ENCODE measurements at places on chromosomes 1 and 21. TPM values are rescaled to one million over a fixed set of nuclear protein-coding genes. Genes with fewer than 3 reads are reported as not detected.
A peak's percentile ranks its signal among the peaks of the same experiment; 100 is the strongest.

- H3K4me3 ChIP-seq: no peak overlapping the region
- no peaks in the 10 kb centered on the region for H3K27me3 ChIP-seq
- no peak overlapping the region for H3K27ac ChIP-seq
- H3K36me3 ChIP-seq: no peaks in the 10 kb centered on the region
- no peak for DNase-seq
Measured at GRCh38 chr1:202323731-202324130, 18.0 kb downstream of the UBE2T start.

GRCh38 chr1:214990619-214991018 lies 91.9 kb upstream of the KCNK2 start:
- no peaks in the 10 kb centered on the region for H3K27me3 ChIP-seq
- no peak overlapping the region for H3K4me3 ChIP-seq
- no peak overlapping the region for H3K27ac ChIP-seq
- H3K36me3 ChIP-seq: no peaks in the 10 kb centered on the region
- no peaks in the 10 kb centered on the region for H3K4me1 ChIP-seq

- no peak for DNase-seq
- no peaks in the 10 kb centered on the region for H3K27me3 ChIP-seq
- no peaks in the 10 kb centered on the region for H3K4me1 ChIP-seq
- no peaks in the 10 kb centered on the region for H3K36me3 ChIP-seq
Measured at GRCh38 chr1:190003376-190003775, 474.3 kb downstream of the BRINP3 start.

DNA sequence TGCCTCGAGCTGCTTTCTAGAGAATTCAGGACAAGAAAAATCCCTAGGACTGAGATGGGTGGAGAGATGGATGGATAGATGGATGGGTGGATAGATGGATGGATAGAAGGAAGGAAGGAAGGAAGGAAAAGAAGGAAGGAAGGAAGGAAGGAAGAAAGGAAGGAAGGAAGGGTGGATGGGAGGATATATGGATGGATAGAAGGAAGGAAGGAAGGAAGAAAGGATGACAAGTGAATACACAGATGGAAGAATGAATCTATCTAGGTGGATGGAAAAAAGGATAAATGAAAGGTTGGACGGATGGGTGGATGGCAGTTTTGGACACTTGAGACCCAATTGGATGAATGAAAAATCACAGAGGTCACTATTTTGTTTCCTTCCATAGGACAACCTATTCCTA lies 120.4 kb upstream of the KAZN start:
- no peaks in the 10 kb centered on the region for H3K36me3 ChIP-seq
- H3K27me3 ChIP-seq: peaks cover 7% of the 10 kb centered on the region
- H3K4me3 ChIP-seq: no peak overlapping the region
- no peak overlapping the region for H3K27ac ChIP-seq
- H3K4me1 ChIP-seq: no peaks in the 10 kb centered on the region
- no peak for DNase-seq

GRCh38 chr1:236848274-236848923 lies 53.3 kb downstream of the MTR start:
- no peaks in the 10 kb centered on the region for H3K4me1 ChIP-seq
- no peak for DNase-seq
- H3K4me3 ChIP-seq: no peak overlapping the region
- peaks cover 37% of the 10 kb centered on the region for H3K36me3 ChIP-seq
- H3K27me3 ChIP-seq: no peaks in the 10 kb centered on the region

- DNase-seq: no peak
- H3K27me3 ChIP-seq: no peaks in the 10 kb centered on the region
- peaks cover 1% of the 10 kb centered on the region for H3K36me3 ChIP-seq
Measured at GRCh38 chr1:19884312-19884711, 2.1 kb downstream of the OTUD3 start.

DNA sequence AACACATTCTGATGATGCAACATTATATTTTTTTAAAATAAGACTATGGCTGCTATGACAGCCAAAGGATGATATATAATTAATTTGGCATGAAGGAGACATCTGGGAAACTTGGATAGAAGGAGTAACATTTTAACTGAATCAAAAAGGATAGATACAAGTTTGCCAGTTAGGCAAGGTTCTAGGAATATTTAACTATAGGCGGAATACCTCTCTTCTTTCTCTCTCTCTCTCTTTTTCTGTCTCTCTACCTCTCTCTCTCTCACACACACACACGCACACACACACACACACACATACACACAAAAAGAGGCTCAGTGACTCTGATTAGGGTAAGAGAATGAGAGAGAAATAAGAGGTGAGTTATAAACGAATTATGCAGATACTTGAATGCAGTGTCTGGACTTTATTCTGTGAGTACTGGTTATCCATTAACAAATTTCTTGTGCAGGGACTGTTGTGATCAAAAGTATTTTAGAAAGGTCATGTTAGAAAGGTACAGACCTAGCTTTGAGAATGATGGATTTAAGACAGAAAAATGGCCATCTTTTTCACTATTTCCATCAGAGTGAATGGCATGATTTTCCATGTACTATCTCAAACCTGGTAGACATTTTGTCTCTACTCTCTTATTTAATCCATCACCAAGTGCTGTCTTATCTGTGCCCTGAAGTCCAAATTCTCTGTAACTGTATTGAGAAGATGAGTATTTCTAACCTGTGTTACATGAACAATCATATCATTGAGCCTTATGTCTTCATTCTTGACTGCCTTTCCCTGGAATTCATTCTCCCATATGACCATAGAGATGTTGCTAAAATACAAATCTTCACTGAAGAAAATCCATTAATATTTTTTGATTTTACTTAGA lies 1106.9 kb upstream of the ADGRL4 start:
- no peaks in the 10 kb centered on the region for H3K27me3 ChIP-seq
- no peaks in the 10 kb centered on the region for H3K4me1 ChIP-seq
- H3K27ac ChIP-seq: no peak overlapping the region
- H3K36me3 ChIP-seq: no peaks in the 10 kb centered on the region
- no peak overlapping the region for H3K4me3 ChIP-seq
- DNase-seq: no peak

- no peak overlapping the region for H3K4me3 ChIP-seq
- peaks cover 2% of the 10 kb centered on the region for H3K27me3 ChIP-seq
- peaks cover 50% of the 10 kb centered on the region for H3K4me1 ChIP-seq
- no peak for DNase-seq
- H3K27ac ChIP-seq: peak overlapping the region; percentile 17
Measured at GRCh38 chr1:182716740-182717720, 32.6 kb upstream of the RGS8 start.

- no peak overlapping the region for H3K27ac ChIP-seq
- no peaks in the 10 kb centered on the region for H3K36me3 ChIP-seq
- H3K4me3 ChIP-seq: no peak overlapping the region
- H3K4me1 ChIP-seq: no peaks in the 10 kb centered on the region
Measured at GRCh38 chr21:40120940-40121575, 253.8 kb downstream of the PCP4 start.

GRCh38 chr1:4305526-4306301 lies 348.7 kb upstream of the AJAP1 start:
- DNase-seq: no peak
- H3K4me3 ChIP-seq: no peak overlapping the region
- no peaks in the 10 kb centered on the region for H3K4me1 ChIP-seq
- H3K27me3 ChIP-seq: no peaks in the 10 kb centered on the region
- no peaks in the 10 kb centered on the region for H3K36me3 ChIP-seq
- no peak overlapping the region for H3K27ac ChIP-seq

DNA sequence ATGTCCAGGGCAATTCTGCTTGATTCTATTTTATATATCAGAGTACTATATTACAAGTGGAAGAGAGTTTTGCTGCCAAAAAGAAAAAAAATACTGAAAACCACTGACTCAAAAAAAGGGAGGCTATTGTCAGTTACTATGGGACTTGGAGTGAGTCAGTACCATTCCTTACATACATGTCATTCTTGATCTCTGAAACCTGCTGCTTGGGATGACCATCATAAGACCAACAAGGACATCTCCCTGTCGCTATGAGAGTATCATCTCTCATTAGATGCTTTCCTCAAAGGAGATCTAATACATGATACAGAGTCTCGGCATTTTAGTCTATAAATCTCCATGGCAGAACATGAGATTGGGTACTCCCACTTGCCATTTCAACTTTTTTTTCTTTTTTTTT lies 11.8 kb upstream of the INPP5B start:
- H3K36me3 ChIP-seq: peaks cover 41% of the 10 kb centered on the region
- H3K27me3 ChIP-seq: no peaks in the 10 kb centered on the region
- H3K4me1 ChIP-seq: no peaks in the 10 kb centered on the region
- DNase-seq: no peak
- H3K4me3 ChIP-seq: no peak overlapping the region
- no peak overlapping the region for H3K27ac ChIP-seq

GRCh38 chr1:218365226-218365999 lies 20.3 kb downstream of the TGFB2 start:
- peaks cover 7% of the 10 kb centered on the region for H3K27me3 ChIP-seq
- no peak overlapping the region for H3K4me3 ChIP-seq

GRCh38 chr21:31176725-31177124 lies 138.4 kb upstream of the KRTAP19-8 start:
- H3K27me3 ChIP-seq: no peaks in the 10 kb centered on the region
- H3K36me3 ChIP-seq: peaks cover 60% of the 10 kb centered on the region
- peak; percentile 48 for DNase-seq
- peak overlapping the region; percentile 25 for H3K4me3 ChIP-seq
- H3K4me1 ChIP-seq: peaks cover 81% of the 10 kb centered on the region

DNA sequence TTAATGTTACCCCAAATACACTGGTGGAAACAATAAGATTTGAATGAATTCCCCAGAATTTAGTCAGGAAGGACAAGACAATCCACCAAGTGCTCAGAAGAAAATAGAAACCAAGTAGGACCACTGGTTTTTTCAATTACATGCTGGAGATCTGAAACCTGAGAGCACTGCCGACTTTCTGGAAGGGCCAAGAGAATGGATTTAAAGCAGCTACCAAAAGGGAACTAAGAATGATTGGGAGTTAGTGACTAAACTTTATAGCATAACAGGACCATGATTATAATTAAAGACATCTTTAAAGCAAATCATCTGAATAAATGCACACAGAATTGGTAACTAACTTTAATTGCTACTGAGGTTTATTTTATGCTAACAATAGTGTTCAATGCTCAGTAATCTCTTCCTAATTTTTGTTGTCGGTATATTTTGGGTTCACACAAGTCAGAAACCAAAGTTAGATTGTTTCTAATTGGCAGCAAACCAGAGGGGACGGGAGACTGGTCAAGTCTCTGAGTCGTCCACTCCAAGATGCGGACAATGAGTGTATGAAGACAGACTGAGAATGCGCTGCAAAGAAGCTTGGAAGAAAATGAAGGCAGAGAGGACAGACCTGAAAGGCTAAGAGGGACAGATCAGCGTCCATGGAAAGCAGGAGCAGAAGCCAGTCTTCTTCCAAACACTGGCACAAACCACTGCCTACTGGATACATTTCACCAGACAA lies 2.3 kb upstream of the RGS13 start:
- H3K4me1 ChIP-seq: peaks cover 3% of the 10 kb centered on the region
- peaks cover 9% of the 10 kb centered on the region for H3K27me3 ChIP-seq
- H3K27ac ChIP-seq: no peak overlapping the region
- no peak overlapping the region for H3K4me3 ChIP-seq
- no peaks in the 10 kb centered on the region for H3K36me3 ChIP-seq
- no peak for DNase-seq

DNA sequence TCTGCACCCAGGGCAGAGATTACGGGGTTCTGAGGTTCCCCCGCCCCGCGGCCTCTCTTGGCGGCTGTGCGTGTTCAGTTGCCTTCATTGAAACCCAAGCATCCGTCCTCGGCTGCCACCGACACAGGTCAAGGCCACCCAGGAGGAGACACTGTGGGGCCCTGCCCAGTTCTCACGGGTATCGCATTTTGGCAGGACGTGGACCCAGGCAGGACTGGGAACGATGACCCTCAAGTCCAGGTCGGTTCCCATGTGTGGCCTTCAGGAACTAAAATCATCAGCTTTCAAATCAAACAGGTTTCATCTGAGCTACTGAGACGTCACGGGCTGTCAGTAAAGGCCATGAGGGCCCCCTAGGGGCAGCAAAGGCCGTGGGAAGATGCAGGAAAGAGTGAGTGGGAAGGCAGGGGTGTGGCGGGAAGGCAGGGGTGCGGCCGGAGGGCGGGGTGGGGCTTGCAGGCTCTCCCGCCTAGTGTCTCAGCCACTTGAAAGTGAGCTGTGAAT lies 7.0 kb upstream of the C1orf174 start:
- no peak overlapping the region for H3K4me3 ChIP-seq
- H3K4me1 ChIP-seq: peaks cover 22% of the 10 kb centered on the region
- H3K27me3 ChIP-seq: no peaks in the 10 kb centered on the region
- H3K36me3 ChIP-seq: no peaks in the 10 kb centered on the region
- peak; percentile 72 for DNase-seq
- H3K27ac ChIP-seq: no peak overlapping the region

GRCh38 chr1:198966519-198966918 lies 327.7 kb downstream of the PTPRC start:
- no peak for DNase-seq
- no peaks in the 10 kb centered on the region for H3K27me3 ChIP-seq
- peaks cover 9% of the 10 kb centered on the region for H3K36me3 ChIP-seq
- no peak overlapping the region for H3K4me3 ChIP-seq
- no peak overlapping the region for H3K27ac ChIP-seq

- no peak for DNase-seq
- H3K36me3 ChIP-seq: peaks cover 7% of the 10 kb centered on the region
- H3K4me3 ChIP-seq: no peak overlapping the region
- no peaks in the 10 kb centered on the region for H3K27me3 ChIP-seq
Measured at GRCh38 chr1:28412731-28413130, 43.2 kb downstream of the PHACTR4 start.

DNA sequence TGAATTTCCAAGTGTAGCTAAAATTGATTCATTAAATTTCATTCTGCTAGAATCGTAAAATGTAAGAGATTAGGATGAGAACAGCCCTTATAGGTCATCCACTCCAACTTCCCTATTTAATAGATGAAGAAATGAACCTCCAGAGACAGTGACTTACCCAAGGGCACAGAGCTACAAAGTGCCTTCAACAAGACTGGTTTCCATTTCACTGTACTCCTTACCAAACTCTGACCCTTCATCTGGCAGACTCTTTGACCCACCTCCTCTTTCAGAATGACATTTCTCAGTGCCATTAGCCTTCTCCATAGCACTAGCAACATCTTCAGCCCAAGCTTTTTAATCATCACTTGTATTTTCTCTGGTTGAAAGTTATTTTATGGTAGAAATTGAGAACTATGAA lies 161.3 kb downstream of the NEK7 start:
- peaks cover 3% of the 10 kb centered on the region for H3K4me1 ChIP-seq
- H3K36me3 ChIP-seq: peaks cover 25% of the 10 kb centered on the region
- no peak overlapping the region for H3K4me3 ChIP-seq
- peak overlapping the region; percentile 38 for H3K27ac ChIP-seq
- no peaks in the 10 kb centered on the region for H3K27me3 ChIP-seq

- no peaks in the 10 kb centered on the region for H3K4me1 ChIP-seq
- no peaks in the 10 kb centered on the region for H3K36me3 ChIP-seq
- H3K4me3 ChIP-seq: no peak overlapping the region
Measured at GRCh38 chr1:214002472-214002871, 14.7 kb downstream of the PROX1 start.

SFPQ gene
- total RNA-seq: 389 TPM

C1orf115 gene
- total RNA-seq: 0.63 TPM

TMEM39B gene
- total RNA-seq: 25.2 TPM

PKNOX1 gene
- total RNA-seq: 14.8 TPM

CCDC181 gene
- 0.14 TPM for total RNA-seq

SPRR5 gene
- total RNA-seq: not detected

NTMT2 gene
- not detected for total RNA-seq

FCRL4 gene
- total RNA-seq: not detected

PBX1 gene
- 0.18 TPM for total RNA-seq

COL11A1 gene
- not detected for total RNA-seq

CREG1 gene
- total RNA-seq: 9.4 TPM

CD164L2 gene
- total RNA-seq: not detected

All from activated CD4-positive, alpha-beta T cell treated with anti-CD3 and anti-CD28 coated beads for 36 hours (primary cell).